SW480 (cell line): ENCODE measurements at places on chromosomes 4 and X.

GRCh38 chr4:140717313-140717712 lies 38.9 kb downstream of the TBC1D9 start:
- DNase-seq: no peak

GRCh38 chr4:112352736-112353135 lies 55.6 kb downstream of the ALPK1 start:
- no peak for DNase-seq

DNA sequence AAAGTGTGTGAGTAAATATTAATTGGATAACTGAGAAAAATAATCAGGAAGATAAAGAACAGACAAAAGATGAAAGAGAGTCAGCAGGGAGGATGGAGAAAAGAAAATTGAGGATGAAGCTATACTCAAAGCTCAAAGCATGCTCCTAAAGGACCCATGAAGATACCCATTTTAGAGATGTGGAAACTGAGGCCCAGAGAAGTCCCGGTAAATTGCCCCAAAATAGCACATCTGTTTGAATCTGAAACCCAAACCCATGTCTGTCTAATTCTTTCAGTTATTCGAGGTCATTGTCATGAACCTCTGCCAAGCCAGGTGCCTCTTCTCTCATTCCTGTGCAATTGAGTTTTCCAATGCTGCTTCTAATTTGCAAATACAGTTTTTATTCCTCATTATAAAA lies 29.6 kb upstream of the MSX1 start:
- DNase-seq: no peak

DNA sequence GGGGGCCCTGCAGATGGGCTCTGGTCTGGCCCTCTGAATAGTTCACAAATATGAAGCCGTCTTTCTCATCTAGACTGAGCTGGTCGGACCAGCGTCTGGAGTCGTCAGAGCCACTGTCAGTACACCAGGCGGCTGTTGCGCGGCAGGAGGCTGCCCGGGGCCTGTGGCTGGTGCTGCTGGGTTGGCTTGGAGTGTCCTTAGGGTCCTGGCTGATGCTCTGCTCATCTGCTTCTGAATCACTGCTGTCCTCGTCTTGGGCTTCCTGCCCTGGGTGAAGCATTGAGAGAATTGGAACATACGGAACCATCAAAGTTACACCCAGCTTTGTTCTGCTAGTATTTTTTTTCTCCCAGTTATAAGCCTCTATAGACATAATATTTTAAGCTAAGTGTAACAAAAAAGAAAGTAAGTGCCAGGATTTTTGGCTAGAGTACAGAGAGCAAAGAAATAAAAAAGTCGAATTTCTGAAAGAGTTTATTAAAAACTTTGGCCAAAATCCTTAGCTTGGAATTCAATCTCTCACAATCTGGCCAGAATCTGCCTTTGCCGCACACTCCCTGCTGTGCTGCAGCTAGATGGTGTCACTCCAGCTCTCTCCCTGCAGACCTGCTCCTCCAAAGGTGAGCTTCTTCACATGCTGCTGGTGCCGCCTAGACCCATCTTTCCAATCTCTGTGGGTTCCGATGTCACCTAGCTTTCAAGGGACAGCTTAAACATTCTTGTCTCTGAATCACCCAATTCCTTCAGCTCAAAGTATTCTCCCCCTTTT lies 96.2 kb downstream of the CDS1 start:
- DNase-seq: no peak

GRCh38 chrX:133321451-133321850 lies 93.8 kb downstream of the GPC4 start:
- no peak for DNase-seq

DNA sequence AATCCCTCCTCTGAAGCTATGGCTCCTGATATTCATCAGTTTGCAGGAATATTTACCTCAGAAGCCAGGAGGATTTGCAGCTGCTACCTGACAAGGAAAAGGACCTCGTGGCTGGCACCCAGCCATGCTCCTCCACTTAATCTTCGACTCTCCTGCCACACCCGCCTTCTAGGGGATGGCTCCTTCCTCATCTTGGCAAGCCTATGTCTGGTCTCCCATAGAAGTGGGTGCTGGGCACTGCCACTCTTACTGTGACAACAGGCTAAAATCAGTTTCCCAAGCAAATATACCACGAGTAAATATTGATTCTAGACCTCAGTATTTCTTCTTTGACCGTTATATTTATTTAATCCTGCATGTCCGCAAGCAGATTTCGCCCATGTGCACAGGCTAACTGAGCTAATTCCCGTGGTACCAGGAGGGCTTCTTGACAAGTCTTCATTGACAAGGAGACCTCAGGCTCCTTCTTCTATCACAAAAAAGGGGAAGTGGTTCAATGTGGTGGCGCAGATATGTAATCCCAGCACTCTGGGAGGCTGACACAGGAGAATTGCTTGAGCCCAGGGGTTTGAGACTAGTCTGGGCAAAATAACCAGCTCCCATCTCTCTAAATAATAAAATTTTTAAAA lies 52.6 kb upstream of the DCTD start:
- no peak for DNase-seq

- DNase-seq: no peak
Measured at GRCh38 chr4:84916227-84916626, 50.3 kb downstream of the WDFY3 start.

DNA sequence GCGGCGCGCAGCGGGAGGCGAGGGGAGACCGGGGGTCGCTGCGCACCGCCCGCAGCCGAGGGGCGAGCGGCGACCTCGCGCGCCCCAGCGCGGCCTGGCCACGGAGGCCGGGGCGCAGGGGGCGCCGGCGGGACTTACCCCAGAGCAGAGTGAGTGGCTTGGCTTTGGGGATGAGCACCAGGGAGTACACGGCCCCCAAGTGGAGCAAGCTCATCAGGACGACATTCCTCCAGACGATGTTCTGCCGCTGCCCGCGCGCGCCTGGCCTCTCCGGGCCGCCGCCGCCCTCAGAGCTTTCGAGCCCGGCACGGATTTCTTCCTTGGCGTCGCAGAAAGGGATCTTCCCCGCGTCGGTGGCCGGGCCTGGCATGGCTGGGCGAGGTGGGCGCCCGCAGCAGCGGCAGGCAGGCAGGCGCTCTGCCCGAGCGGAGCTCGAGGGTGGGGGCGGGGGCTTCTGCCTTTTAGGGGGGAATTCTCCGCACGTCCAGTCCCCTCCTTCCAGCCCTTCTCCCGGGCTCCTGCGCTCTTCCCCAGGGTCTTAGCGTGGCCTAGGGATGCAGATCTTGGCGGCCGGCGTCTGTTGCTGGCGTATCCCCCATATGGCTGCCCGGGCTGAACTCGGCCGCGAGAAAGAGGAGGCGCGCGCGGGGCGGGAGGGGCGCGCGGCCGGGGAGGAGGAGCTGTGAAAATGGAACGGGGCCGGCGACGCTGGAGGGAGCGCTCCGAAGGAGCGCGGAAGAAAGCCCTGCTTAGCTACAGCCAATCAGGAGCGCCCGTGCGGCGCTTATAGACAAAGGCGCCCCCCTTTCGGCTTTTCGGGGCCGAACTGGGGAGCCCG lies at the start of gene SCD5:
SCD5 (minus strand) TSS at position 629 of the 838 bp plus-strand sequence; CDS start at position 370, 259 bp downstream.
- DNase-seq: peak; percentile 66

GRCh38 chr4:117421706-117422105 lies 336.3 kb upstream of the TRAM1L1 start:
- peak; percentile 22 for DNase-seq

DNA sequence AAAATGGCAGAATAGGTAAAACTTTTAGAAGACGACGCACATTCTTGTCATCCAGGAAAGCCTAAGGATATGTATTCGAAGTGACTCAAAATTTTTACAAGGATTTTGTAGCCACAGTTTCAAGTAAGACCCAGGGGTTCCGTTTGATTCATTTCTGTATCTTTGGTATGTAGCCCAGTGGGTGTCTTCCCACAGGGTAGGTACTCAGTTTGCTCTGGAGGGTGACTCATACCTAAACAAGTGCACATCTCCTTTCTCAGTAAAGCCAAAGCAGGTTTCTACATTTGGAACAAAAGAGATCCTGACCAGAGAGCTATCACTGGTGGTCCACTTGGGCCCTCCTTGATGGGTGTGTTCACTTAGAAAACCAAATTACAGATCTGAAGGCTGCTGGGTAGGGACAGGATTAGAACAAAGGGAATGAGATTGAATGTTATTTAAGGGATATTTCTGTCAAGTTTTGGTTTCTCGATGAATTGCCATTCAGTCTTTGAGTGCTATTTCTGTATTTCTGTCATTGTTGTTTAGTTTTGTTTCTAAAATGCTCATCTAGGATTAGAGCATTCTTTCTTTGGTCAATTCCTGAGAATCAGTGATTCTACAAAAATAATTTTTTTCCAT lies 56.1 kb downstream of the PLS3 start:
- peak; percentile 2 for DNase-seq

- DNase-seq: no peak
Measured at GRCh38 chr4:182019148-182019652, 224.0 kb upstream of the TENM3 start.

DNA sequence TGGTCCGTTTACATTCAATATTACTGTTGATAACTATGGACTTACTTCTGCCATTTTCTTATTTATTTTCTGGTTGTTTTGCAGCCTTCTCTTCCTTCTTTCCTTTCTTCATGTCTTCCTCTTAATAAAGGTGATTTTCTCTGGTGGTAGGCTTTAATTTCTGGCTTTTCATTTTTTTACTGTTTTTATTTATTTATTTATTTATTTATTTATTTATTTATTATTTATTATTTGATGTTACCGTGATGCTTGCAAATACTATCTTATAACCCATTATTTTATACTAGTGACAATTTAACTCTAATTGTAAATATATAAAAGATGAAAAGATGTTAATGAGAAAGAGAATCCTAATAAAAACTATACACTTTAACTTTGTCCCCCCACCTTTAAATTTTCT lies 112.8 kb downstream of the SPIN3 start:
- DNase-seq: no peak

DNA sequence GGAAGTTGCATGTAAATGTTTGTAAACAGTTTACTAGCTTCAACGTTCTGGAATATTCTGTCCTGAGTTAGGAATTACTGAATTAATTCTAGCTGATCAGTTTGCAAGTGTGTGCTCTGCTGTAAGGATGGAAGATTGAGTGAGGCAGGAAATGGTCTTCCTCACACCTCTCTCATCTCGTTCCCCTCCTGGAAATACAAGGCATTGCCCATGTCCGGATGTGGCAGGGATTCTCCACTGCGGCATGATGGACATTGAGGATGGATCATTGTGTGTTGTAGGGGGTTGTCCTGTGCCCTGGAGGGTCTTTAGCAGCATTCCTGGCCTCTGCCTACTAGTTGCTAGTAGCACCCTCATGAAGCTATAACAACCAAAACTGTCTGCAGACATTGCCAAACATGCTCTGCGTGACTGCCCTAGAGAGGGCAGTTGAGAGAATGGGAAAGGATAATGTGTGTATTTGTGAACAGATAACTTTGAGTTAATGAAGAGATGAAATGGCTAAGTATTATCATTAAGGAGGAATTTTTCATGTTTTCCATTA lies 12.6 kb downstream of the CA5B start:
- no peak for DNase-seq

- peak; percentile 64 for DNase-seq
Measured at GRCh38 chrX:10156199-10157031, at the start of gene CLCN4. CLCN4 (plus strand) TSS chrX:10156975; CDS start chrX:10185033, 28,058 bp downstream.

DNA sequence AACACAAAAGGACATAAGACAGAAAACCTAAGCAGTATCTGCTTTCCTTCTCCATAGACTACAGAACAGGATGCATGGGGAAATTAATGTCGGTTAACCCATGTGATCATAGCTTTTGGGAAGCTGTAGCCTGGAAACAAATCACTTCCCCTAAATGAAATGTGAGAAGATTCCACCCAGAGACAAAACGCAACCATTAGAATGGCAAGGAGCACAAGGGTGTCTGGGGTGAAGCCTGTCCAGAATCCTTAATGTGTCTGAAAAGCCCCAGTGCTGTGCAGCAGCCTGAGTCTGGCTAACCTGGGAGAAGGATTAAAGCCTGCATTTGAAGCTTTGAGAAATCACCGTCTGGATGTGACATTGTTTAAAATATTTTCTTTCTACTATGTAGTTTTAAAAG lies 213.3 kb downstream of the ANKRD50 start:
- DNase-seq: no peak

GRCh38 chr4:7145291-7145934 lies 46.9 kb upstream of the SORCS2 start:
- no peak for DNase-seq

- no peak for DNase-seq
Measured at GRCh38 chrX:3514996-3515395, 168.5 kb upstream of the MXRA5 start.

- DNase-seq: no peak
Measured at GRCh38 chr4:2406920-2407319, 11.5 kb downstream of the ZFYVE28 start.

- no peak for DNase-seq
Measured at GRCh38 chr4:100016191-100016590, 66.1 kb upstream of the H2AZ1 start.

DNA sequence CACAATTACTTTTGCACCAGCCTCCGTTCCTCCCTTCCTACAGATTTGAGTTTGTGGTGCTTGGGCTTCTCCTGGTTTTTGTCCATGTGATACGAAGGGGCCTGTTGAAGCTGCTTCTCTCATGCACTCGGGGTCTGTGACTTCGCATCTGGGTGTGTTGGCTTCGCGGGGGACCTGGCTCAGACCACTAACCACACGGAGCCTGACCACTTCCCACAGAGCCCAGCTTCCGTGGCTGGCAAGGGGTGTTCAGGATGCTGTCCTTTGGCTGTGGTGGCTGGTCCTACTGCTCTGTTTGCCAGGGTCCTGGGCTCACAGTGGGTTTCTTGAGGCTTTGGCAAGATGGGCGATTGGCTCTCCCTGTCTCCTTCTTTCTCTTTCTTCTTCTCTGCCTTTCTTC lies 19.8 kb upstream of the XG start:
- no peak for DNase-seq

DNA sequence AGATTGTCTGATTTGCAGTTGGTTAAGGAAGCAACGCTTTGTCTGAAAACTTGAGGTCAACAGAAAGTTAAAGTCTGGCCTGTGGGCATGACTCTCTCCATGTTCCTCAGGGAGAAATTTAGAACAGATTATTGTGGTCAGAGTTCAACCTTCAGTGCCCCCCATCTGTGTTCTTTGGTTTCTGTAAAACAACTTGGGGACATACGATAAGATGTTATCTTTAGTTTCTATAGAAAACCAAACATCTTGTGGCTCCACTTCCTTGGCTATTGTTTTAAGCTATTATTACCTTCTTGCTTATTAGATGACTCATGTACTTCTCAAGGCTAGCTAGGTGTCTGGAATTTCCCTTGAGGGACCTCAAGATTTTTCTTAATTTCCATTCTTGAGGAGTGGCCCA lies 507.7 kb downstream of the PDHA2 start:
- DNase-seq: no peak

DNA sequence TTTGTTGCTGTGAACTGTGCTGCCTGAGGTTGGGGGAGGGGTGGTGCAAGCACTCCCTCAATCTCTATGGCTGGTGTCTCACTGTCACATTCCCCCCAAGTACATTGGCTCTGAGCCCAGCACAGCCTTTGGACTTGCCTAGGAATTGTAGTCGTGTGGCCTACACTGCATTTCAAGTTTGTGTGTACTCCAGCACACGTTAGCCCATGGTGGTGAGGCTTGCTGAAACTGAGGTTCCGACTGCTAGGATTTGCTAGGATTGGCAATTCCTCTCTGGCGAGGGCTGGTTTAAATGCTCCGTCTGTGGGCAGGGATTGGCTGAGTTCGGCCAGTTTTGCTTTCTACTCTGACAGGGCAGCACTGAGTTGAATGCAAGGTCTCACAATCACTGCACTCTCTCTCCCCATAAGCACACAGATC lies 121.7 kb upstream of the CXXC4 start:
- no peak for DNase-seq
